ENCODE measurements at places on chromosomes 3 and 15.

DNA sequence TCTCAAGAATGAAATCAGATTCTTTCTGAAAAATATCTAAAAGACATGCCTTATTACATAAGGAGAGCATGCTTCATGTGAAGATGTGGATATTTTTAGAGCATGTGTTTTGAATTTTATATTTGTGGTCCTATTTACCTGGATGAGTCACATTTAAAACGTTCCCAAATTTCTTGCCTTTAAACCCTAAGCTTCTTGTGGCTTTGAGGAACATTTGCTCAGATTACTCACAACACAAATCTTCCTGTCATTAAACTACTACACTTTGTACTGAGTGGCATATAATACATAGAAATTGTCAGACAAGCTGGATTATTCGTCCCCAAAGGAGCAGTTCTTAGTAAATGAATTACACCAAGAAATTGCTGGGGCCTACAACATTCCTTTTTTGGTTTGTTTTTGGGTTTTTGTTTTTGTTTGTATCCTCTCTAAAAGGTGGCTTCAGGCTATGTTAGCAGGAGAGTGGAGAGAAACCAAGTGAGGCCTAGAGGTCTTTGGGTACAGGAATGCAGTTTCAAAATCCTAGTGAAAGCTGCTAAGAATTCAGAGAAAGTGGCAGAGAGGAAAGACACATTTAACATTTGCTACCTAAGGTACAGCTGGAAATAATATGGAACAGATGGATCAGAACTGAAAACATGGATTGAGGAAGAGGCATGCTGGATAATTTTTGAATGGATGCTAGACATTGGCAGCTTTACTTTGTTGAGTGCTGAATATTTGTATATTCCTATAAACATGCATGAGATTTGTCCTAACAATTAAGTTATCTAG lies 128.1 kb downstream of the RPL22L1 start:
- DNase-seq: no peak

DNA sequence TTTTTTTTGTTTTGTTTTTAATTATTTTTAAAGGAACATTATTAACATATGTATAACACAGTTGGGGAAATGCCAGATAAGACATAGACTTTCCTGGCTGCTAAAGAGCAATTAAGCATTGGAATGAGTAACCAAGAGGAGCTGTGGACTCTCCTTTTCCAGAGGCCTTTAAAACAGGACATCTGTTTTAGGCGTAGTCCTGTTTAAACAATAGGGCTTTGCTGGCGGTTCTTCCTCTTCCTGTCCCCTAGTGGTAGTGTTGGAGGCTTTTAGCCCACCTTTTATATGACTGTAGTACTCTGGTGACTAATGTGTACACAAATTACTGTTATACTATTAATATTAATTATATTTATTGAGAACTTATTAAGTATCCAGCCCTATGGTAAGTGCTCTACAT lies 81.9 kb downstream of the PPARG start:
- no peak for DNase-seq

- no peak for DNase-seq
Observed at GRCh38 chr3:120212505-120212904, 72.5 kb downstream of the GPR156 start.

DNA sequence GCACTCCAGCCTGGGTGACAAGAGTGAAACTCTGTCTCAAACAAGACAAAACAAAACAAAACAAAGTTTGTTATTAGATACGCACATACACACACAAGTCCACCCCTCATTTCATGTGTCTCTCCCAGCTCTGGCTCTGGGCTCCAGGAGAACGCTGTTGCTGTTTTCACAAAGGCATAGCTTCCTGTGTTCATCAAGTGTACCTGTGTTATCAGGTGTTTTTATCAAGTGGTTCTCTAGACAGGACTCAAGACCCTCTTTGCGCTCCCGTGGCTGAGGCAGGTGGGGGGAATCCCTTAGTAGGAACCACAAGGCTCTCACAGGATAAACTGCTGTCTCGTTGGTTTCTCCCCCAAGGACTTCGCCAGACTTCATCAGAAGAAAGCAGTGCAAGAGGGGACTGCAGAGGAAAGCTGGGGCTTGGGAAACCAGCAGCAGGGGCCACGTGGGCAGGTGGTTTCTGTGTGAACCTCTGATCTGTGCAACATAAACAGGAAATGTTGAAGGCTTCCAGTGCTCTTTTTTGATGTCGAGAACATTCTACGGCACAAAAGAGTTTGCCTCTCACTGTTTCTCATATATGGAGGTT lies 6.9 kb upstream of the PPP1R2 start:
- DNase-seq: no peak

DNA sequence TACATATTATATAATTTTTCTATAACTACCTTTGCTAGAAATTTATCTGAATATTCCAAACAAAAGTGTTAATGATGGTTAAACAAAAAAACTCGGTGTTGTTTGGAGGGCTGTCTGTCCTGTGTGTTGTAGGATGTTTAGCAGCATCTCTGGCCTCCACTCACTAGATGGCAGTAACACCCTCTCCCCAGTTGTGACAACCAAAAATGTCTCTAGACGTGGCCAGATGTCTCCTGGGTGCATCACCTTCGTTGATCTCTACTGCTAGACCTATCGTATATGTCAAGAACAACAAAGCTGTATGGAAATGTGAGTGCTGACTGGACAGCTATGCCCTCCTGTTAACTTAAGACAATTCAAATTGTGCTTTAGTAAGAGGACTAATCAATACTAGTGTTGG lies 14.1 kb downstream of the ANKRD34C start:
- DNase-seq: no peak

- no peak for DNase-seq
Observed at GRCh38 chr3:76482510-76482909, 557.4 kb upstream of the ROBO2 start.

GRCh38 chr3:184339001-184339400 lies 1.6 kb downstream of the FAM131A start:
- DNase-seq: no peak

DNA sequence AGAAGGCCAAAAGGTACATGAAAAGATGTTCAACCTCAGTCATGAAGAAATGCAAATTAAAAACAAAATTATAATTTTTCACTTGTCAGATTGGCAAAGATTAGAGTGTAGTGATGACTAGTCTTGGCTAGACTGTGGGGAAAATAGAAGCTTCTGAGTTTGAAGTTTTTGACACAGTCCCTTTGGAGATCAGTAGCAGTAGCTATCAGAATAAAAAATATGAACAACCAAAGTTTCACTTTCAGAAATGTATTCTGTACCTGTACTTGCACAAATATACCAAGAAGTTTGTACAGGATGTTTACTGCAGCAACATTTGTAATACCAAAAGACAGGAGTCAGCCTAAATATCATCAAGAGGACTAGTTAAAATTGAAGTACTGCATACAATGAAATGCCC lies 14.1 kb downstream of the ATP2C1 start:
- no peak for DNase-seq

DNA sequence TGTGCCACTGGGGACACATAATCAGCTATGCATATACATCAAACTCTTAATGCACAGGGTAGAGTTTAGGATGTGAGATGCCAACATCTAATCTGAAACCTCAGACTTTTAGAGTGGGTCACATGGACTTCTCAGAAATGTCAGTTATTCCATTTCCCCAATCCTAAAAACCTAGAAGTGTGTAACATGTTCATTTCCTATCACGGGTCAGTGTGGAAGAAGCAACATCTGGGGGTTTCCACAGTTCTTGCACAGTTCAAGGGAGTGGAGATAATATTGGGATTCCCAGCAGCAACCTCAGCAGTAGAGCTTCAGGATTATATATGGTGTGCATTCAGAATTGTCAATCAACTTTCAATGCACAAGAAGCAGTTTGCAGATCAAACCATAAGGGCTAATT lies 44.4 kb upstream of the SPRED1 start:
- DNase-seq: no peak

- no peak for DNase-seq
Observed at GRCh38 chr3:72655723-72656122, 192.5 kb downstream of the SHQ1 start.

DNA sequence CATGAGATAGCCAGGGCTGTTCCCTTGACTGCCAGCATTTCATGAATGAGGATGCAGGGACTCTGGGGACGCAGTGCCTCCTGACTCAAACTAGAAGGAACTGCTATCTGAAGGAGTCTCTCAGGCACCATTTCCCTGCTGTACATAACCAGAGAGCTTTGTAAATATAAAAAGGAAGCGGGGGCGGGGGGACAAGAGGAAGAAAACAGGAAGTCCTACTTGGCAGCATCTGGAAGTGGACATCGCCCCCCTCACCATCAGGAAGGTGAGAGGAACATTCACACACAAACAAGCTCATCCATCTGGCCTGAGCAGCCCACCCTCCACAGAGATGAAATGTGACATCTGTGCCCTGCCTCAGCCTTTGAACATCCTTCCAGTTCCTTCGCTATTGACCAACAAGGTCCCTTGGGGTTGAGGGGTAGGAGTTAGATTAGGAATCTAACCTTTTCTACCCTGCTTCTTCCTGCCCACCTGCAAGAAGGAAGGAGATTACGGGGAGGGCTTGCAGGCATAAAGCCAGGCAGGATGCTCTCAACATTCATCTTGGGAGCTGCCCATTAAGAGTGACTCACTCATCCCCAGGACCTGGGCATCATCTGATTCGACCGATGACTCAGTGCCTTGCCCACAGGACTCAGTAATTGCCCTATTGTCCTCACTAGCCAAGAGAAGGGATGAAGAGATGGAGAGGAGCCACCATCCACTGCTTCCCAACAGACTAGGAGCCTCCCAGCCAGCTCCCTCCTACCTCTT lies 31.9 kb downstream of the SH3BP5 start:
- DNase-seq: no peak

DNA sequence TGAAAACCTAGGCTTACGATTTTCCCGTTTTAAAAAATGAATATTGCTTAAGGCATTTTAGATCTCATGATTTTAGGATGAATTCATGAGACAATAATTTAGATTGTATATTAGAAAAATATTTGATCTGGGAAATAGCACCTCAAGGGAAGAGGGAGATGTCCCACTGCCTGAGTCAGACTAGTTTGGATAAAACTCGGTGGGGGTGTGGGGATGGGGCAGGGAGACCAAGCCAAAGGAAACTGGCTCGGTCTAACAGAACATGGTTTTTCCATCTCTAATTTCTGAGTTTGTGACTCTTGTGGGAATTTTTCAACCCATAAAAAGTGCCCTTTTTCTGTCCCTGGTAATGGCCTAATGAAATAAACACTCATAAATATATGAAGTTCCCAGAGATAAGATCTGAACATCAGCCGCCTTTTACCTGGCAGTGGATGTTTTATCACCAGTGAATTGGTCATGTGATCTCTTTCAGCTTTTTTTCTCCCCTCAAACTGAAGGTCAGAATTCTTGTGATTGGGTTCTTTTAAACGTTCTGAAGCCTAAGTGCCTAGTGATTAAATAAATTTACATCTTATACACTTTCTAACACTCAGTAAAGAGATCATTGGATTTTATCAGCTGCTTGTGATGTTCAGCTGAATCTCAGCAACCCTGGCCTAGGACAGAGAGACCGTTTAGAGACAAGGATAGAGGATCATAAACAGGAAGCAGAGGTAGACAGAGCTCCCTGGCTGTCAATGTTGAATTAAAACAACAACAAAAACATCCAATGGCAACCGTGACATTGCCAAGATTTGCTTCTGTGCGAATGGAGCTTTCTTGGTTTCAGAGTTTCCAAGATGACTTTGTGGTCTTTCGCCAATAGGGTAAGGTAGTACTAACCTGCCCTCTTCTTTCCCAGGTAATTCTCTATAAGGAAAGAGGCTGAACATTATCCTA lies 1038.2 kb downstream of the MCTP2 start:
- DNase-seq: no peak

- no peak for DNase-seq
Observed at GRCh38 chr15:72838311-72838731, 54.8 kb upstream of the ADPGK start.

DNA sequence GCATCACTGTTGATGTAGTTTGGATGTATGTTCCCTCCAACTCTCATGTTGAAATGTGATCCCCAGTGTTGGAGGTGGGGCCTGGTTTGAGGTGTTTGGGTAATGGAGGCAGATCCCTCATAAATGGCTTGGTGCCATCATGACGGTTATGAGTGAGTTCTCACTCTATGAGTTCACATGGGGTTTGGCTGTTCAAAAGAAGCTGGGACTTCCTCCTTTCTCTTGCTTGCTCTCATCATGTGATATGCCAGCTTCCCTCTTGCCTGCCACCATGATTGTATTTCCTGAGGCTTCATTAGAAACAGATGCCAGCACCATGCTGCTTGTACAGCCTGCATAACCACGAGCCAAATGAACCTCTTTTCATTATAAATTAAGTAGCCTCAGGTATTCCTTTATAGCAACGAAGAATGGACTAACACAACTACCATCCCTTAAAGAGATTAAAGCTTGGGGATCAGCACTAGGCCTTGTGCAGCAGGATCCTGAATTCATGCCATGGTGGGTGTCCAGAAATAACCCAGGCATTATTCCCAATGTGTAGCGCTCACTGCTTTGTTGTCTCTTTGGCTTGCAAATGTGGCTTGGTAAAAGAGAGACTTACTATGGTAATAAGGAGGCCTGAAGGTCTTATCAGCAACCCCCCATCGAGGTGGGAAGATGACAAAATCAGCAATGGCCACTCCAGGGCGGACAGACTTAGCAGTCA lies 41.9 kb downstream of the NDUFB4 start:
- no peak for DNase-seq

GRCh38 chr3:42601896-42602581 lies 1.6 kb downstream of the NKTR start:
- no peak for DNase-seq

- DNase-seq: no peak
Observed at GRCh38 chr3:157914882-157915281, 191.3 kb downstream of the SHOX2 start.

DNA sequence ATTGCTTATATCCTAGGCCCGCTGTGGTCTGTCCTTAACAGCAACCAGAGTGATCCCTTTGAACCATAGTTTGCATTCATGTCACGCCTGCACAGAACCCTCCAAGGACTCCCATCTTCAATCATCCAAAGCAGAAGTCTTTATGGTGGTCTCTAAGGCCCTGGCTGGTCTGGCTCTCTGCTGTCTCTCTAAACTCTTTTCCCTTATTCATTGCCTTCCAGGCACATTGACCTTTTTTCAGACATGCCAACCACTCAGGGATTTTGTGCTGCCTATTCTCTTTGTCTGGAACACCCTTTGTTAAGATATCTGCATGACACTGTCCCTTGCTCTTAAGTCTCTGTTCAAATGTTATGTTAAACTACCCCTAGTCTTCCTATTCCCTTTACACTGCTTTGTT lies 21.9 kb upstream of the ZBTB47 start:
- DNase-seq: no peak

DNA sequence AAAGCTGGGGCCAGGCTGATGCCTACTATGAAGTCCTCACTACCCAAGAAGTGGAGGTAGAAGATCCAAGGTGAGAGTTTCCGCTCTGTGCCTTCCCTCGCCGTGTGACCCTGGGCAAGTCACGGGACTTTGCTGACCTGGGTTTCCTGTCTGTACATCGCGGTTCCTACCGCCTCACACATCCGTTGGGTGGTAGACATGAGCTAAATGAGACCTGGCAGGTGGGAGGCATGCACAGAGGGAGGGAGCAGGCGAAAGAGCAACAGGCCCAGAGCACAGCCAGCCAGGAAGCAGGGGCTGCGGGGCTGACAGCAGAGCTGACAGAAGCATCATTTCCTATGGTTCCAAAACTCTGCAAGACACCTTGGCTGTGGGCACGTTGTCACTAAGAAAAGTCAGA lies 157.3 kb upstream of the BHLHE40 start:
- DNase-seq: no peak
